ENCODE measurements at places on chromosomes 5 and 9.

GRCh38 chr5:130024006-130024405 lies 119.7 kb downstream of the CHSY3 start:
- no peak for DNase-seq

GRCh38 chr9:95947118-95947517 lies 71.6 kb downstream of the ERCC6L2 start:
- DNase-seq, result no peak

- no peak for DNase-seq
Observed at GRCh38 chr5:116738615-116739261, 164.1 kb upstream of the SEMA6A start.

DNA sequence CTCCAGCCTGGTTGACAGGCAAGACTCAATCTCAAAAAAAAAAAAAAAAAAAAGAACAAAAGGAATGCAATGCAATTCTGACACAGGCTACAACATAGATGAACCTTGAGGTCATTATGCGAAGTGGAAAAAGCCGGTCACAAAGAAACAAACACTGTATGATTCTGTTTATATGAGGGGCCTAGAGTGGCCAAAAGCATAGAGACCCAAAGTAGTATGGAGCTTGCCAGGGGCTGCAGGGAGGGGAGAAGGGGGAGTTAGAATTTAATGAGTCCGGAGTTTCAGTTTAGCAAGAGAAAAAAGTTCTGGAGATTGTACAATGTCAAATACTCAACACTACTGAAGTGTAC lies 33.2 kb upstream of the ASS1 start:
- DNase-seq, result no peak

GRCh38 chr9:108333530-108333983 lies 522.2 kb downstream of the ACTL7B start:
- DNase-seq, result no peak

- no peak for DNase-seq
Observed at GRCh38 chr5:135650081-135650480, 71.3 kb upstream of the CXCL14 start.

DNA sequence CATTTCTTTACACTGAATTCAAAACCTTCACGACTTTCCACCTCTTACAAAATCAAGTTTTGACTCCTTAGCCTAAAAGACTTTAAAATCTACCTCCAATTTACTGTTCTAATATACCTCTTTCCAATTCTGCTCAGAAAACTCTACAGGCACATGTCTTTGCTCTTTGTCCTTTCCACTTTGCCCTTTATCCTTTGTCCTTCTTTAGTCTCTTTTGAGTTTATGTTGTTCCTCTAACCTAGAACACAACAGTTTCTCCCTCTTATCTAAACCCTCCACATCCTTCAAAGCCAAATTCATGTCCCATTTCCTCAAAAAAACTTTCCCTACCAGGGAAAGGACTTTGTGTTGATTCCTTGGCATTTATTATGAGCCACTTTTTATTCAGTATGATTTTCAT lies 1.4 kb downstream of the CDKL3 start:
- no peak for DNase-seq

GRCh38 chr9:16535555-16535954 lies 334.9 kb downstream of the BNC2 start:
- no peak for DNase-seq

- no peak for DNase-seq
Observed at GRCh38 chr9:120970244-120970643, 43.6 kb upstream of the TRAF1 start.

DNA sequence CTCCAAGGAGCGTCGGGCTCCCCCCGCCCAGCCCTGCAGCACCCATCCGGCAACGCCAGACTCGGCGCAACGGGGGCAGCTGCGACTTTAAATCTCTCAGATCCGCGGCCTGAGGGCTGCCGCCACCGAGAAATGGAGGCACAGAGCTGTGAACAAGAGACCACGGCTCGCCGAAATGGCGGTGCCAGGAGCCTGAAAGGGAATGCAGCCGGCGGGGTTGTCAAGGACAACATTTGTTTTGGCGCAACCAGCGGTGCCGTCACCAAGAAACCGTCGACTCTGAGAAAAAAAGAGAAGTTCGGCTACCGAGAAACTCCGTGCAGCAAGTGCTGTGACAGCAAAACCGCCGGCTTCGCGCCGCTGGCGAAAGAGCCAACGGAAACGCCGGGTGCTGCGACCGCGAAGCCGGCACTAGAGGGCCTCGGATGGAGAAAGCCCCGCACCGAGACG lies 2.1 kb upstream of the ANXA2R start:
- DNase-seq, result peak; percentile 93

DNA sequence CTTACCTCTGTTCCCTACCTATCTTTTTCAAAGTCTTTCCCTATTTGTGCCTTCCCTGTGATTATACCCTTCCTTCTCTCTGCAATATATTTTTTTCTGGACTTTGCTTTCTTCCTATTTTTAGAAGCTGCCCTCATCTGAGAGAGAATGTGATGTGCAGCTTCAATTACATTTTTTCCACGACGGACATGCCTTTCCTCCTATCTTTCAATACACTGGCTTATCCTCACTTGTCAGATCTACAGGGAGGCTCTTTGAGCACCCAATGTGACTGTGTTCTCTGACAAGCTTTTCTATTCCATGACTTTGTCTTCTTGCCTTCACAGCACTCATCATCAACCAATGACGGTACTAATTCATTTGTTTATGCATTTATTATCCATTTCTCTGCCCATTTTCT lies 227.9 kb upstream of the CLINT1 start:
- no peak for DNase-seq

DNA sequence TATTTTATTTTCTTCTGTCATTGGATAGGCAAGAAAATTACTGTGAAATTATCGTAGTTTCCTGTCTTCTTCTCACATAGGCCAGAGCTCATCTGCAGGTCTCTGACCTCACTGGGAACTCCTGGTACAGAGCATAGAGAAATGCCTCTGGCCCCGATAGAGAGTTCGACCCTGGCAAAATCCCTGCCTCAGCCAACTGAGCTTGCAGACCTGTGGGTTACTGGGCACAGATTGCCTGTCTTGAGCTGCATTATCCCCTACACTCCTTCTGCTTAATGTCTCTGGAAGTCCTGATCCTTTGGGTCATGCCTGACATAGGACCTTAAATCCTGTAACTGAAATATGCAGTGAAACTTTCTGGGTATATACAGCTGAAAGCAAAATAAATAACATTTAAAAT lies 439.3 kb upstream of the CTNND2 start:
- no peak for DNase-seq

DNA sequence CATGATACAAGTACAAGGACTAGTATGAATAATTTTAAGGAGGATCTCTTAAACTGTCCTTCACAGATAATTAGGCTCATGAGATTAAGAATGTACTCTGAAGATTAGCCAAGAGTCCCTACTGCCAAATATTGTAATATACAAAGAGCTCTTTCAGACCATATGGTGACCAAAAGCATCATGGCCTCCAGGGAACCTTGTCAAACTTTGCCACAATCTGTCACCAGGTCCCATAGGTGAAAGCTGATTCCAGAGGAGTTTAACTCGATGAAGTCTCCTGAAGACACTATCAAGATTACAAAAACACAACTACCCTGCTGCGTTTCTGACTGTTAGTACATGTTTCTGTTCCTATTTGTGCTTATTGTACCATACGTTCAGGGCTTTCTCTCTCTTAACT lies 395.4 kb upstream of the ITGA1 start:
- no peak for DNase-seq
